Fibroblast of lung (primary cell): ENCODE measurements at places on chromosomes 11 and 22. TPM values are rescaled to one million over a fixed set of nuclear protein-coding genes. Genes with fewer than 3 reads are reported as not detected.

- H3K27me3 ChIP-seq, result no peaks in the 10 kb centered on the region
- no peaks in the 10 kb centered on the region for H3K36me3 ChIP-seq
- peaks cover 12% of the 10 kb centered on the region for H3K4me1 ChIP-seq
These were observed 144.6 kb downstream of the CCDC81 start for GRCh38 chr11:86519064-86519911.

DNA sequence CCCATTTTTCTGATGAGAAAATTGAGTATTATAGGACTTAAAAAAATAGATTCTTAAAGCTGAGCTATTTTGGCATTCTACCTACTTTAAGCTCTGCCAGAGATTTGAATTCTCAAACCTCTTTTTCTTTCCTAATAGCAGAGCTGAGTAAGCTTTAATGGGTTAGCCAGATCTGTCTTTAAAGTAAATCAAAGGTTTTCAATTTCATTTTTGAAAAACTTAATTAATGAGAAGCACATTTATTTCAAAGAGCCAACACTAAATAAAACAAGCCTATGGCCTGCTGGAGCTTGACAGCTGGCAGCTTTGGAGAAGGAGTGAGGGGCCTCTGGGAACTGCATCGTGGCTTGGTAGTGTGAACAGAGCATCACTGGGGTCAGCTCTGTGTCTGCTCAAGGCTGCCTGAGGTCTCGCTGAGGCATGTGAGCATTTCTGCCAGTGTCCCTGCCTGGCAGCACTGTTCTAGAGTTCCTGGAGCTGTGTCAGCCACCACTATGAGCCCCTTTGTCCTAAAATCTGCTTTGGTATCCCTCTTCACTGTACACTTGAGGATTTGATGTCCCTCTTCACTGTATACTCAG, 50.4 kb upstream of the PRSS23 start:
- H3K36me3 ChIP-seq, result no peaks in the 10 kb centered on the region
- H3K27me3 ChIP-seq, result no peaks in the 10 kb centered on the region
- H3K4me3 ChIP-seq, result no peak overlapping the region
- H3K4me1 ChIP-seq, result peaks cover 9% of the 10 kb centered on the region

ABTB2 gene
- 2.8 and 5.8 TPM in 2 replicates for total RNA-seq

SMTNL1 gene
- total RNA-seq, result not detected in 2 replicates

C11orf52 gene
- total RNA-seq, result 0.51 and 0.99 TPM in 2 replicates

CASP1 gene
- total RNA-seq, result 82.2 and 115 TPM in 2 replicates

DNA sequence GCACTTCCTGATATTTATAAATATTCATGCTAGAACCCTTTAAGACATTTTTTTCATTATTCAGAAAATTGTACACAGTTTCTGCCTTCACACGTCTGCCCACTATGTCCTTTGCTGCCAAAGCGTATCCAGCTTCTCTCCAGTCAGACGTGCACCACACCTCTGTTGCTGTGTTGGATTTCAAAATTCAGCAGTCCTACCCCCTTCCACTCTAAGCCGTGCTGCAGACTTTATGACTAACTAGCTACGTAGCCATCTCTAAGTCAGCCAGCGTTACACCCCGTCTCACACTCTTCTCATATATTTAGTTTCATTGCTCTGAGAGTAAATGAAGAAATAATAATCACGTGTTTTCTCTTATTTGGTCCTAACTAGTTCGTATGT, 28.2 kb upstream of the OPCML start:
- H3K4me1 ChIP-seq, result no peaks in the 10 kb centered on the region
- DNase-seq, result no peak
- H3K4me3 ChIP-seq, result no peak overlapping the region
- H3K27ac ChIP-seq, result no peak overlapping the region

GRCh38 chr11:117010808-117011540, 87.3 kb downstream of the SIK3 start:
- H3K36me3 ChIP-seq, result no peaks in the 10 kb centered on the region
- H3K4me3 ChIP-seq, result no peak overlapping the region
- no peaks in the 10 kb centered on the region for H3K27me3 ChIP-seq
- H3K4me1 ChIP-seq, result peaks cover 2% of the 10 kb centered on the region

C22orf31 gene
- total RNA-seq, result 0.17 TPM in 1 of 2 replicates, not detected in the other

DNA sequence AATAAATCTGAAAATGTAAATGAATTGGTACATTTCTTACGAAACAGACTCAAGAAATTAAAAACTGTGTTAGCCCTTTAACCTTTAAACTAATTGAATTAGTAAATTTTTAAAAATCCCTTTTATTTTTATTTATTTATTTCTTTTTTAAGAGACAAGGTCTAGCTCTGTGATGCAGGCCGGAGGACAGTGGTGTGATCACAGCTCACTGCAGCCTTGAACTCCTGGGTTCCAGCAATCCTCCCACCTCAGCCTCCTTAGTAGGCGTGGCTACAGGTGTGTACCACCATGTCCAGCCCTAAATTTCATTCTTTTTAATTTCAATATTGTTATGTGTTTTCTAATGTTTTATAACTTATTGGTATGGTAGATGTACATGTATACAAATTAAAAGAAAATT, 72.6 kb downstream of the MYEOV start:
- peaks cover 6% of the 10 kb centered on the region for H3K4me1 ChIP-seq
- H3K27me3 ChIP-seq, result no peaks in the 10 kb centered on the region
- H3K27ac ChIP-seq, result no peak overlapping the region
- no peaks in the 10 kb centered on the region for H3K36me3 ChIP-seq
- H3K4me3 ChIP-seq, result no peak overlapping the region
- DNase-seq, result no peak

- H3K4me3 ChIP-seq, result no peak overlapping the region
- DNase-seq, result no peak
- no peaks in the 10 kb centered on the region for H3K36me3 ChIP-seq
- H3K27ac ChIP-seq, result no peak overlapping the region
- no peaks in the 10 kb centered on the region for H3K27me3 ChIP-seq
These were observed 4.4 kb upstream of the C11orf16 start for GRCh38 chr11:8937159-8937558.

DNA sequence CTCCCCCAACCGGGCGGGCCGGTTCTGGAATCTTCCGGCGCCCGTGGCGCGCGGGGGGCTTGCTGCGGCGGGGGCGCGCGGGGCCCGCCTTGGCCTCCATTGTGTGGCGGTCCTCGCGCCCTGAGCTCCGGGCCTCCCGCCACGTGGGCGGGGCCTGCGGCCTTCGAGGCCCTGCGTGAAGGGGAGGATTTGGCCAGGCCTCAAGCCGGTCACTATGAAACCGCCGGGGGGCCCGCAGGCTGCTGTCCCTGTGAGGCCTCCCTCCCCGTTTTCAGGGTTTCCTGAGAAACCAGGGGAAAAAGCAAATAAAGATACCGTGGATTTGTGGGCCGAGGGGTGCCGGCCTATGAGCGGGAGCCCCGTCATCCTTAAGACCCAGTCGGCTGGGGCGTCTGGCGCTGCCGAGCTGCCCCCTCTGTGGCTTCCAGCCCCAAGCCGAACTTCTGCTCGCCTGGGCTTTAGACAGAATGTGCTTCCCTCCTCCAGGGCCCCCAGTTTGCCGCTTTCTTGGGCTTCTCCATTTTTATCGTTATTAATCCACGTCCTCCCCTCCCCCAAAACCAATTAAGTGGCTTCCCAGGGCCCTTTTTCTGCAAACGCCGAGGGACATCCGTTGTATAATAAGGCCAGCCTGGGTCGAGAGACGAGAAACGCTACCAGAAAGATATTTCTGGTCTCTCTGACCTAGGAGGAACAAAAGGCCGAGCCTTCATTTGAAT, 602 bp downstream of the EWSR1 start:
- no peaks in the 10 kb centered on the region for H3K27me3 ChIP-seq
- peak overlapping the region; percentile 82 for H3K4me3 ChIP-seq
- peak overlapping the region; percentile 100 for H3K27ac ChIP-seq
- peaks cover 27% of the 10 kb centered on the region for H3K4me1 ChIP-seq

DNA sequence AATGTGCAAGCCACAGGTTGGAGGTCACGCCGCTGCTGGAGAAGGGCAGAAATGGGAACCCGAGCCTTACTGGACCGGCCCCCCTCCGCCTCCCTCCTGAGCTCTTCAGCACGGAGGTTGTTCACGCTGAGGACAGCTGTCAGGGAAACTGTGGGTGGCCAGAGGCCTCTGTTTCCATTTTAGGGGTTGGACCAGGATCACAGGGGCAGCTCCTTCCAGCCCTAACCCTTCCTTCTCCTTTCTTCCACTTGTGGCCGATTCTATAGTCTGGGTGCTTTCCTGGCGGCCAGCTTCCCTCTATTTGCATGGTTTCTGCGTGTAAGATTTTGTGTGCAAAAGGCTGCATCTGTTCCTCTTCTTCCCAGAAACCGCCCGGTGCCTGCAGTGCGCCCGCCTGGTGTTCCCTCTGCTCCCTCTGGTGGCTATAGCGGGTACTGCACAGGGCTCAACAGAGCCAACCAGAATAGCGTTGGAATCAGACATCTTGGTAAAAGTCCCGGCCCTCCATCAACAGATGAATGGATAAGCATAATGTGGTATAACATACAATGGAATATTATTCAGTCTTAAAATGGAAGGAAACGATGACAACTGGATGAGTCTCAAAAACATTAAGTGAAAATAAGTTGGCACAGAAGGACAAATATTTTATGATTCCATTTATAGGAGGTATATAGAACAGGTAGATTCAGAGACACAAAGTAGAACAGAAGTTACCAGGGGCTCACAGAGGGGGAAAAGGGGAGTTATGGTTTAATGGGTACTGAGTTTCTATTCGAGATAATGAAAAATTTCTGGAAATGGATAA, 8.4 kb upstream of the SLC22A8 start:
- H3K27ac ChIP-seq, result no peak overlapping the region
- no peaks in the 10 kb centered on the region for H3K36me3 ChIP-seq
- no peaks in the 10 kb centered on the region for H3K27me3 ChIP-seq
- no peak overlapping the region for H3K4me3 ChIP-seq

DNA sequence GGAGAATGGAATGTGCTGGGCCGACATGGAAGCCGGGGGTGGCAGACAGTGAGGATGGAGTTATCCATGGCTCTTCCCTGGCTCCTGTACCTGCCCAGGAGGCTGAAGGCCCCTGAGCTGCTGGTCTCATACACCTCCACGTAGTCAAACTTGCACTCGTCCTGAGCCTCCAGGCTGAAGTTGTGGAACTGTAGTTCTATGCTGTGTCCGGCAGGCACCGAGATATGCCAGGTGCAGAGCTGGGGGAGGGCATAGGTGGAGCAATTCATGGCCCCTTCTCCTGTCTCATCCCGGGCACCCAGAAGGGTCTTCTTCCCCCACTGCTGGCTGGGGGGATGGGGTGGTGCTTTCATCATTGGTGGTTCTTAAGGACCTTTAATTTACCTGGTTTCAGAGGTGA, 2.8 kb downstream of the MFRP start:
- H3K4me3 ChIP-seq, result no peak overlapping the region
- H3K27ac ChIP-seq, result no peak overlapping the region
- H3K27me3 ChIP-seq, result peaks cover 24% of the 10 kb centered on the region
- peaks cover 9% of the 10 kb centered on the region for H3K4me1 ChIP-seq
- no peak for DNase-seq

DNA sequence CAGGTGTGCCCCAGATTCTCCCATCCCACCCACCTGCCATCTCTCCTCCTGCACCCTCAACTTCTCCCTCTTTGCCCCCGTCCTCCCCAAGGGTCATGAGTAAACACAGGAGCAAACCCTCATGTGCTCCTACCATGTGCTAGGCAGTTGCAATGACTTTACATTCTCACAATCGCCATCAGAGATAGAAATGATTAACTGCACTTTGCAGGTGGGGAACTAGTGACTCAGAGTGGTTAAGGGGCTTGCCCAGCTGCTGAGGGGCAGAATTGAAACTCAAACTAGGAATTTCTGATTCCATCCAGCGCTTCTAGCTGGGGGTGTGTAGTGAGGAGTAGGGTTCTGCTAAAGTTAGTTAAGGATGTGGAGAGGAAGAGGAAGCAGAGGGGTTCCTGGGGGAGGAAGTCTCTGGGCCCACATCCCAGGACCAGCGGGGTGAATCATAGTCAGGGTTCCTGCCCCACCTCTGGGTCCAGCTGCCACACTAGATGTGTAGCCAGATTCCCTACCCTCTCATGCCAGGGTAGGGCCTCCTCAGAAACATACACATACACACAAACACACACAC, 16.0 kb upstream of the PRG2 start:
- H3K27ac ChIP-seq, result no peak overlapping the region
- peaks cover 14% of the 10 kb centered on the region for H3K36me3 ChIP-seq
- DNase-seq, result peak; percentile 53

YAP1 gene
- total RNA-seq, result 157 and 169 TPM in 2 replicates

GRCh38 chr11:57896361-57897145, 127.1 kb upstream of the OR9Q1 start:
- DNase-seq, result no peak
- no peaks in the 10 kb centered on the region for H3K36me3 ChIP-seq
- H3K4me1 ChIP-seq, result no peaks in the 10 kb centered on the region
- no peaks in the 10 kb centered on the region for H3K27me3 ChIP-seq

ANO3 gene
- total RNA-seq, result 1.0 and 5.1 TPM in 2 replicates

- no peak overlapping the region for H3K4me3 ChIP-seq
- no peak overlapping the region for H3K27ac ChIP-seq
- H3K27me3 ChIP-seq, result no peaks in the 10 kb centered on the region
- H3K4me1 ChIP-seq, result no peaks in the 10 kb centered on the region
These were observed 274.7 kb downstream of the NXPE2 start for GRCh38 chr11:114953039-114953438.

DNA sequence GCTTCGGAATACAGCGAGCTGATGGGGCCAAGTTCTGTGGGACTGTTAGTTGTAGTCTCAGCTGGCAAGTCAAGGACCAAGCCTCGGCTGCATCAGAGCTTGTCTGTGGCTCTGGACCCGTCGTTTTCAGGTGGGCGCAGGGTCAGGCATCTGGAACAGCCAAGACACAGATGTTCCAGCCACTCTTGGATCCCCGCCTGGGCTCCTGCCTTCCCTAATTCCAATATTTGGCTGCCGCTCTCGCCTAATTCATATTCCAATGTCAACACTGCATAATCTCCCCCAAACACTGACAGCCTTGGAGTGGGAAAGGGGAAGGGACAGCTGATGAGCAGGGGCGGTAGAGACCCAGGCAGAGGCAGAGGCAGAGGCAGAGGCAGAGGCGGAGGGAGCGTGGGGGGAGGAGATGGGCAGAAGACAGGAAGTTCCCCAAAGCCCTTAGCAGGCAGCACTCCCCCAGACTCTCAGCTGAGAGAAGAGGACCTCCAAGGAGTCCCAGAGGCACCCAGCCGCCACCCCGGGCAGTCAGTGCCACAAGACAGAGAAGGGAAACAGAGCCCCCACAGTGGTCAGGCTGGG, 49.6 kb upstream of the SLC35C1 start:
- H3K27ac ChIP-seq, result no peak overlapping the region
- H3K27me3 ChIP-seq, result peaks cover 11% of the 10 kb centered on the region
- no peak overlapping the region for H3K4me3 ChIP-seq
- H3K4me1 ChIP-seq, result no peaks in the 10 kb centered on the region

- no peak overlapping the region for H3K27ac ChIP-seq
- no peaks in the 10 kb centered on the region for H3K27me3 ChIP-seq
- DNase-seq, result no peak
- peaks cover 5% of the 10 kb centered on the region for H3K36me3 ChIP-seq
These were observed 11.0 kb downstream of the TKFC start for GRCh38 chr11:61343792-61344745.

- H3K27ac ChIP-seq, result no peak overlapping the region
- no peaks in the 10 kb centered on the region for H3K36me3 ChIP-seq
- no peaks in the 10 kb centered on the region for H3K4me1 ChIP-seq
- H3K27me3 ChIP-seq, result no peaks in the 10 kb centered on the region
These were observed 474.6 kb upstream of the RAG2 start for GRCh38 chr11:37072538-37073055.

DNA sequence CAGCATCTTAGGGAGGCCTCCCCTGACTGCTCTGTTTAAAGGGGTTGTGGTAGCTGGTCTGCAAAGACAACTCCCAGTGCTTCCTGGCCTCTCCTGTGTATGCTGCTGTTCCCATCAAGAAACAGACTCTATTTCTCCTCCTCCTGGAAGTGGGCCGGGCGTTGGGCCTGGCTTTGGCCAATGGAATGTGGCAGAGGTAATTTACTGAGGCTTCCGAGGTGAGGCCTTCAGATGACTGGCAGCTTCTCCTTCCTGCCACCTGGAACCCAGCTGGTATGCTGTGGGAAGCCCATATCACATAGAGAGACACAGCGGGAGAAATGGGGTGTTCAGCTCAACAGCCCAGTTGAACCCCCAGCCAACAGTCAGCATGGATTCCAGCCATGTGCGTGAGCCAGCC, 25.1 kb upstream of the EIF3D start:
- no peak overlapping the region for H3K27ac ChIP-seq
- no peaks in the 10 kb centered on the region for H3K36me3 ChIP-seq
- no peaks in the 10 kb centered on the region for H3K4me1 ChIP-seq
- H3K27me3 ChIP-seq, result peaks cover 24% of the 10 kb centered on the region
